Activated naive CD8-positive, alpha-beta T cell treated with anti-CD3 and anti-CD28 coated beads, Interleukin-2, amount 50 U/mL, for 24 hours (primary cell): ENCODE measurements at places on chromosomes 2 and 18.
A peak's percentile ranks its signal among the peaks of the same experiment; 100 is the strongest.

DNA sequence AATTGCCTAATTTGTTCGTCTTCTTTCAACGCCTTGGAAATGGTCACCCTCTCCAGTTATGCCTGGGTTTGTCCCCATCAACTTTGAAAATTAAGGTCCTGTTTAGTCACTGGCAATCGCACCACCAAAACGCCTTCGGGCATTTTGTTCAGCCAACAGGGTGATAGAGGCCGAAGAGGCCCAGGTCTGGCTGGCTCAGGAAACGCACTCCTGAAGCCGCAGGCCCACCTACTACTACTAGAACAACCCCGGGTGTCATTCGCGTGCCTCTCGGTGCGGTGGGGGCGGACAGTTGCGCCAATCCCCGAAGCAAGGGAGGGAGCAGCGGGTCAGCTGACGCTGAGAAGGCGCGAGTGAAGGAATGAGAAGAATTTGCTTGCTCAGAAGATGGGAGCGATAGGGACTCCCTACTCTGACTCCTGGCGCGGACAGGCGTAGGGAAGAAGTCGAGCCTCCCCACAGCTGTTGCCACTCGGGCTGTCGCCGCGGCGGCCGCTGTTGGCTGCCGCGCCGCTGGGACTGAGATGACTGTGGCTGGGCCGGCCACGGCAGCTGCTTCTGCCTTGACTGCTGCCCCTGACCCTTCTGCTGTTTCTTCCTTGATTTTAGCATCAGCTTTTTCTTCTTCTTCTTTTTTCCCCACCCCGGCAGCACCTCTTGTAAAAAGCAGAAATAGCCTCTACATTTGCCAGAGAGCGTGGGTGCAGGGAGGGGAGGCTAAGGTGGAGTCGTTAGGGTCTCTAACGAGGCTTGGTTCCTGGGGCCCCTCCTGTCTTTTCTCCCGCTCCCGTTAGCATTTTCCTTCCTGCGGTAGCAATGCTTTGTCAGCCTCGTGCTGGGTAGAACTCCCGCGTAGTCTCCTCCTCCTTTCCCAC is 387.6 kb downstream of the FIGN start:
- no peak for DNase-seq

DNA sequence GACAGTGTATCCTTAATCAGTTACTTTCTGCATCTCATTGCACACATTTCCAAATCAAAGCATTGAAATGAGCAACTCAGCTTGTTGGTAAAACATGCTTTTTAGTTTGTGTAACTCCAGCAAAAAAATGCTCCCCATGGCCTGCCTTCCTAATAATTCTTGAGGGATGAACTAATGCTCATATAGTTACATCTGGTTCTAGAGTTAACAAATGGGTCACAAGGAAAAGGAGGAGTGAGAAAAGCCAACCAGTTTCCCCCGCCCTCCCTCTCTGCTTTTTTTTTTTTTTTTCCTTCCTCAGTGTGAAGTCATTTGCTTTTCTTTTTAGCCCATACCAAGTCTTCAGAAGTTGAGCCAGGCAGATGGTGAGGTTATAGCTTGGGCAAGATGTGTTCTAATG is 231.7 kb downstream of the MTX2 start:
- no peak for DNase-seq

- no peak for DNase-seq
These were observed 63.5 kb downstream of the CYB5A start for GRCh38 chr18:74228312-74228711.

DNA sequence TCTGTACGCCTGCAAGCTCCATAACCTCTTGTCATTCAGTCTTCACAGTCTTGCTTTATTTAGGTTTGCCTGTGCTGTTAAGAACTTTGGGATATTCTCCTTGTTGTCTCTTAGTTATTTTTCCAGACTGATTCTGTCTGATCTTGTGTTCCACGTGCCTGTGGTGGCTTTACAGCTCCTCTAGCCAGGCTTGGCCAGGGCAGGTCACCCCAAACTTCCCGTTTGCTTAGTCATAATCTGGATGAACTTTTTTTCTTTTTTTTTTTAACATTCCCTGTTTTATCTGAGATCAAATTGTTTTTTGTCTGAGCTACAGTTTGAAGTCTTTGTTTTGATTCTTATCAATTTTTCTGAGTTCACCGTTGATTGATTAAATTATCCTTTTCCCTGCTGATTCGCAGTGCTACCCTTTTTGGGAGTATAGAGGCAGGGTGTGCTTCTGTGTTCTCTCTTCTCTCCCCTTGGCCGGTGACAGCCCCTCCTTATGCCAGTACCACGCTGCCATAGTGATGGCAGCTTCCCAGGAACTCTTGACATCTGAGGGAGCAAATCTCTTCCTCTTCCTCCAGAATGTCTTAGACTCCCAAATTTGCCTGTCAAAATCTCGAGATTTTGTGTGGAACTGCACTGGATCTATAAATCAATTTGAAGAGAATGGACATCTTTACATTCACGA is 2.5 kb downstream of the SP100 start:
- DNase-seq = no peak

DNA sequence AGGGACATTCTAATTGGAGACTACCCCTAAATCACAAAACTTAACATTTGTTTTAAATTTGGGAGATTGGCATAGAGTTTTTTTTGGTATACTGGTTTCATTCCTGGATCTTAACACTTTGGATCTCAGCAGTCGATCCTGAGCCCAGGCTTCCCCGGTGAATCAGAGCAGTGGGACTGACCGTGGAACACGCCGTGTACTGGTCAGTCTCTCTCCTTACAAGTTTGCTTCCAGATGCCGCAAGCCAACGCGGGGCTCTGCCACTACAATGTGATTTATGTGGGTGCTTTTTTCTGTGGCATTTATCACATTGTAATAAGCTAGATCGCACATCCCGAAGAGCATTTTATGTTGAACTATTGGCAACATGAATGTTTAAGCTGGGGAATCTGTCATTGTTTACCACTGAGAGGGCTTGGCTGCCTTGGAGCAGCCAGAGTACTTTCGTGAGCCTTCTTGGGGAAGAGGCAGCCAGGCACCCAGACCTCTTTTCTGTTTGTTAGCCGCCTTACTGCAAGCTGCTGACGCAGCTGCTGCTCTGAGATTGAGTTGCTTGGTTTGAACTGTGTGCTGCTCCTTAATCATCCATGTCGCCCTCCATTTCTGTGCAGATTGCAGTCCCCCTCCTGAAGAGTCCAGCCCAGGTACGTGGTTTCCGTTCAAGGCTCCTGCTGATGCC is 49.3 kb downstream of the COA5 start:
- DNase-seq = no peak

GRCh38 chr2:224956706-224957105 is 85.6 kb downstream of the DOCK10 start:
- DNase-seq = no peak

DNA sequence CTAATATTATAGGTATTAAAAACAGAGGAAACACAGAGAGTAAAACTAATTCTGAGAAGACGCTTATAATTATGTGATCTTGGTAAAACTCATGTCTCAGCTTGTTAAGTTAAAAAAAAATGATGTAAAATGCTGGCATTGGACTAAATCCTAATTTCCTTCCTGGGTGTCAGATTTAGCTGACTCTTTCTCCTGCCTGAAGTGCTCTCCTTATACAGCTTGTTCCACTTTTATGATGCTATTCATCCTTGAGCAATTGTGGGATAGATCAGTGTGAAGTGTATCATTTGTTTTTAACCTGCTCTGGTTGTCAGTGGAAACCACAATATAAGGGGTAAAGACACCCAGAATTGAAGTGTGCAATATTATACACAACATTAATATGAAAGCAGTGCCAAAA is 84.9 kb downstream of the EFEMP1 start:
- DNase-seq = no peak

- DNase-seq = no peak
These were observed 77.3 kb downstream of the TCF7L1 start for GRCh38 chr2:85210511-85210910.

DNA sequence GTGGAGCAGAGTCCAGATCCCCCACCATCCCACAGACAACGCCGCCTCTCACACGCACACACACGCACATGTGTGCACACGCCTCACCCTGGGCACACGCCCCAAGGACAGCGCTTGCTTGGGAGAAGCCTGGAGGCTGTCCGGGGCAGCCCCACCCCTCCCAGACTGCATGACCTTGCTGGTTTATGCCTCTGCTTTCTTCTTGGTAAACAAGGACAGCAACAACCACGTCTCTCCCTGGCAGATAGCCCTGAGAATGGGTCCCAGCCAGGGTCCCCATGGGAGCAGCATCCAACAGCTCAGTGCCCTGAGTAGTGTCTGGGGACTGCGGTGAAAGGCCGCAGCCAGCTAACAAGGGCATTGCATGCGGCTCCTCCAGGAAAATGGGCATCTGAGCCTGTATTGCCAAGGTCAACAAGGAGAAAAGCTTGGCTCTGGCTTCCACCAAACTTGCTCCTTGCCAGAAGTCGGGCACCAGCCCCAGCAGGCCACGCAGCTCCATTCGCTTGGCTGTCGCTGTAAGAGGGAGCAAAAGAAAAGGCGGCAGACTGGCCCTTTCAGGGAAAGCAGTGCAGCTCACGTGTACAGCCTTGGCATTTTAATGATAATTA is 234.6 kb downstream of the EIPR1 start:
- no peak for DNase-seq

GRCh38 chr2:228689053-228689452 is 507.6 kb upstream of the SPHKAP start:
- DNase-seq = no peak

GRCh38 chr2:1024981-1025380 is 74.3 kb downstream of the SNTG2 start:
- DNase-seq = no peak

GRCh38 chr2:104432401-104432800 is 421.5 kb upstream of the POU3F3 start:
- no peak for DNase-seq

GRCh38 chr2:1739322-1739957 is 4.9 kb downstream of the PXDN start:
- no peak for DNase-seq

DNA sequence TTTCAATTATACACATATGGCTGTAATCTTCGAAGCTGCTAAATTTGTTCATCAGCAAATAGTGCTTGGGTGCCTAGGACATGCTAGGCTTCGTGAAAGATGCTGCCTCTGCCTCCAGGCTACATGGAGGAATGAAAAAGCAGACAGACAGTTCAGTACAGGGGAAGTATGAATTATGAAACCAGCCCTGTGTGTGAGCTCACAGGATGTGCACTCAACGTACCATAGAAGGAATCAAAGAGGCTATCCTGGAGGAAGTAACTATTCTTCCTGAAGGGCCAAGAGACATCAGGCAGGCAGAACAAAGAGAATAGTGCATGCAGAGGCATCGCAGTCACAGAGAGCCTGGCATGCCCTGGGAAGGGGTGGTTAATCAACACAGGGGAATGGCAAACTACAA is 61.4 kb downstream of the DYM start:
- no peak for DNase-seq

- DNase-seq = peak; percentile 73
These were observed 9.0 kb downstream of the SERTAD2 start for GRCh38 chr2:64644458-64645382.

DNA sequence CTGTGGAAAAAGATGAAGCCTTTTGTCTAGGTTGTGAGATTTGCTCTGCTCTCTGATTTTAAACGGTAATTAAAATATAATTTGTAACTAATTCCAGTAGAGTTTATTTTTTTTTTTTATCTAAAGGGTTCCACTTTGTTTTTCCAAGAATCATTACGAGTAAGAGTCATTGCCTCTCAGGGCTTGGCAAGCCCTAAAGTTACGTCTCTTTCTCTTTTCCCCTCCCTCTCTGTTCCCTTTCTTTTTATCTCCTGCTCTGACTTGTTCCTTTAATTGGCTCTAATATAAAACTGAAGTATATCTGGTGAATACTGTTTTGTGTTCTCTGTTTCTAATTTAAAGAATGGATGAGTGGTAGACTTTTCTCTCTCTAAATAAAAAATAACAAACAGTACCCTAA is 75.8 kb downstream of the CALCRL start:
- no peak for DNase-seq

- no peak for DNase-seq
These were observed 35.1 kb downstream of the SLC30A6 start for GRCh38 chr2:32200814-32201213.

- no peak for DNase-seq
These were observed 42.5 kb downstream of the DCDC2C start for GRCh38 chr2:3745920-3746319.

DNA sequence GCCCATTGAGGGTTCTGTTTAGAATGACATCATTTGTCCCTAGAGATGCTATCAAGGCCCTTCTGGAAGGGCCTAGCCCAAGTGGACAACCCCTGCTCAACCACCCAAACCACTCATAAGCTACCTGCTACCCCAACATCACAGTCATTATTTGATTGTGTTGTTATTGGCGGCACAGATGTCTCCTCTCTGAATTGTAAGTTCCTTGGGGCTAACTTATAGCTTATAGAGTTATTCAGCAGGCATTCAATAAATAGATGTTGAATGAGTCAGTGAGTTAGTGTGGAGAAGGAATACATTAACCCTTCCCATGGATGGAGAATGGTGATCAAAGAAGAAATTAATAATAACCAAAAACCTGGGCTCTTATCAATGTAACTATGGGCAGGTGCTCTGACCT is 80.0 kb downstream of the ACAA2 start:
- DNase-seq = no peak

GRCh38 chr2:66526180-66526579 is 91.3 kb downstream of the MEIS1 start:
- DNase-seq = no peak

- peak; percentile 36 for DNase-seq
These were observed 225.7 kb upstream of the TNP1 start for GRCh38 chr2:217085543-217085942.

GRCh38 chr2:226963528-226963927 is 127.7 kb downstream of the RHBDD1 start:
- DNase-seq = no peak

DNA sequence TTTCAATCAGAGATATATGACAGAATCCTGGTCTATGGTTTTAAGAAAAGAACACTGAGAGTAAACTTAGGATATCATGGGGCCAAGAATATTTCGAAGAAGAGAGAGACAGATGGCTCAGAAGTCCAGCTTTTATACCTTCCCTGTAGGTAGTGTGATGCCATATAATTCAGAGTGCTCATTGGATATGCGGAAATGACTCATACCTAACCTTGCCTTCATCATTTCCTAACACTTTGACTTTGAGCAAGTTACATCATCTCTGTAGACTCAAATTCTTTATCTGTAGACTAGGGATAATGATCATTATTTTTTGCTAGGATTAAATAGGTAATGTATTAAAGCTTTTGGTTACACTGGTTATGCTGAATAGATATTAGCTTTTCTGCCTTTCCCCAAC is 461.6 kb upstream of the CNTNAP5 start:
- no peak for DNase-seq

GRCh38 chr2:109558076-109558882 is 55.5 kb downstream of the SEPTIN10 start:
- no peak for DNase-seq

DNA sequence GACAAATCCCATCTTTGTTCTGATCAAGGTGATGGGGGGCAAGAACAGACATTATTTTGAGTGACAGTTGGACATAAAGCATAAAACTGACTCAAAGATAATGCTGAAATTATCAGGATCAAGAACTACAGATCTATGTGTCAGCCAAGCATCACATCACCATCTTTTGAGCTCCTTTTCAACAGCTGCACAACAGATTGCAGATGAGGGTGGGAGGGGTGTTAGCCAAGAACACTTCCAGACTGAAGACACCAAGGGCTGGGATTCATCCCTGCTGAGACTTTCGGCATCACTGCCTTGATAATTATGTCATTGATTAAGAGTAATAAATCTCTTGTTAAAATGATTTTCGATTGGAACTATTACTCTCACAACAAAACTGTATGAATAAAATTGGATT is 191.5 kb upstream of the NETO1 start:
- no peak for DNase-seq
